Stimulated activated CD4-positive, alpha-beta T cell treated with anti-CD3 and anti-CD28 coated beads, TNF-alpha, amount 100 ng/mL, for 48 hours (primary cell): ENCODE measurements at places on chromosomes 16 and 17.

DNA sequence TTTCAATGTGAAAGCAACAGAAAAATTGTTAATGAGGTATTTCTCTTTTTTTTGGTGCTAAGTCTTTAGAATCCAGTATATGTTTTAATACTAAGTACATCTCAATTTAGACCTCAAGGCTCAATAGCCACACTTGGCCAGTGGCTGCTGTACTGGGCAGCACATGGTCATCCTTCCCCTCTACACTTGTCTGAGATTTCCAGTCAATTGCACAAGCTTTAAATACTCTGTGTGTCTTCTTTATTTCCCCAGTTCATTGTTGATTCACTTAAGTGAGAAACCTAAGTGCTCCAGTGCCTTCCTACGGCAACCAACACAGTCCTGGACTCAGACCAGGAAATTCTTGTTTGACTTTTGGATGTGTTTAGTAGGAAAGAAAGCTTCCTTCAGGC lies 62.2 kb downstream of the TNRC6C start:
- DNase-seq, result no peak

DNA sequence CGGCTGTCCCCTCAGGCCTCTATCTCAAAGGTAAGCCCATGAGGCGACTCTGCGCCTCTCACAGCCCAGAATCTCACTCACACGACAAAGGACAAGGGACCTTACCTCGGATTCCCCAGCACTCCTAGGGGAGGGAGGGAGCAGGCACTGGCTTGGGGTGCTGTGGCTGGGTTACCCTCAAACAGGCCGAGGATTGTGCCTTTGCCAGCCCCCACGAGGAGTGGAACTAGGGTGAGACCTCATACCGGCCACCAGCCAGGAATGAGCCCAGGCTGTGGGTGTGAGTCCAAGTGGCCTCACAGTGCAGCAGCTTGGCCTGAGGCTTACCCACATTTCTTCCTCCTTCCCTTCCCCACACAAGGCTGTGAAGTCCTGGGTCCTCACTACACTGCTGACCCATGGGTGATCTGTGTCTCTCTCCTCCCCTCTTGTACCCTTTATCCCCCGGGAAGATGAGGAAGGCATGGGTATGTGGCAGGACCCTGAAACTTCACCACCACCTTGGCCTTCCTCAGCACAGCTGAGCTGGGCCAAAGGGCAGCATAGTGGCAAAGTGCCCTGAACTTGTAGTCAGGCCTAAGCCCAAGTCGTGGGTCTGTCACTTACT lies 5.9 kb downstream of the PROCA1 start:
- DNase-seq, result no peak

GRCh38 chr17:81233316-81233715 lies 5.5 kb downstream of the TEPSIN start:
- DNase-seq, result no peak

- DNase-seq, result no peak
Measured at GRCh38 chr16:28112908-28113307, 49.4 kb upstream of the GSG1L start.
